Placental epithelial cell (primary cell): ENCODE measurements at places on chromosomes 12 and 14. TPM values are rescaled to one million over a fixed set of nuclear protein-coding genes. Genes with fewer than 3 reads are reported as not detected.

SRSF5 gene
- total RNA-seq, result 93.2 and 152 TPM in 2 replicates

TAS2R9 gene
- total RNA-seq, result not detected in 2 replicates

MGAT4C gene
- not detected in 2 replicates for total RNA-seq

TMEM179 gene
- not detected in 2 replicates for total RNA-seq

NPC2 gene
- 281 and 283 TPM in 2 replicates for total RNA-seq
